ENCODE measurements at places on chromosomes 2 and 18.

DNA sequence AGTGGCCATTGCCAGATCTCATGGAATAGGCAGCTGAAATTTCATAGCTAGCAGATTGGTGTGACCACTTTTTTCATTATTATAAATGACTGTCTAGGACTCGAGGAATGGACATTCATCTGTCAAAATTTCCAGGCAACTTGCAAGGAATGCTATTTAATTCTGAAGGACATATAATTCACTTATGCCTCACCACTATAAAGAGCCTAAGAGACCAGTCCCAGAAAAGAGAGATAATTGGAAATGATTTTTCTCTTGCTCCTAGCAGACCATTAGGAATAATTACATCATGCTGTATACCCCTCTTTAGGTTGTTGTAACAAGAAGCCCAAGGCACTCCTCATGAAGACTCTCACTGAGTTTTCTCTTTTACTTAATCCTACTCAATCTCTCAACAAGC lies 557.4 kb upstream of the RAB6C start:
- DNase-seq, result no peak

GRCh38 chr18:43705850-43706249 lies 428.6 kb upstream of the SYT4 start:
- no peak for DNase-seq

- DNase-seq, result no peak
Measured at GRCh38 chr2:135168204-135168856, 116.2 kb downstream of the RAB3GAP1 start.

- no peak for DNase-seq
Measured at GRCh38 chr2:99861376-99861760, 281.0 kb downstream of the AFF3 start.

- no peak for DNase-seq
Measured at GRCh38 chr2:175156534-175156933, 11.5 kb downstream of the ATF2 start.

GRCh38 chr18:25005541-25006403 lies 346.2 kb downstream of the ZNF521 start:
- DNase-seq, result no peak

GRCh38 chr18:79930020-79930642 lies 21.3 kb downstream of the SLC66A2 start:
- DNase-seq, result no peak

- DNase-seq, result no peak
Measured at GRCh38 chr2:135150725-135151124, 98.6 kb downstream of the RAB3GAP1 start.

DNA sequence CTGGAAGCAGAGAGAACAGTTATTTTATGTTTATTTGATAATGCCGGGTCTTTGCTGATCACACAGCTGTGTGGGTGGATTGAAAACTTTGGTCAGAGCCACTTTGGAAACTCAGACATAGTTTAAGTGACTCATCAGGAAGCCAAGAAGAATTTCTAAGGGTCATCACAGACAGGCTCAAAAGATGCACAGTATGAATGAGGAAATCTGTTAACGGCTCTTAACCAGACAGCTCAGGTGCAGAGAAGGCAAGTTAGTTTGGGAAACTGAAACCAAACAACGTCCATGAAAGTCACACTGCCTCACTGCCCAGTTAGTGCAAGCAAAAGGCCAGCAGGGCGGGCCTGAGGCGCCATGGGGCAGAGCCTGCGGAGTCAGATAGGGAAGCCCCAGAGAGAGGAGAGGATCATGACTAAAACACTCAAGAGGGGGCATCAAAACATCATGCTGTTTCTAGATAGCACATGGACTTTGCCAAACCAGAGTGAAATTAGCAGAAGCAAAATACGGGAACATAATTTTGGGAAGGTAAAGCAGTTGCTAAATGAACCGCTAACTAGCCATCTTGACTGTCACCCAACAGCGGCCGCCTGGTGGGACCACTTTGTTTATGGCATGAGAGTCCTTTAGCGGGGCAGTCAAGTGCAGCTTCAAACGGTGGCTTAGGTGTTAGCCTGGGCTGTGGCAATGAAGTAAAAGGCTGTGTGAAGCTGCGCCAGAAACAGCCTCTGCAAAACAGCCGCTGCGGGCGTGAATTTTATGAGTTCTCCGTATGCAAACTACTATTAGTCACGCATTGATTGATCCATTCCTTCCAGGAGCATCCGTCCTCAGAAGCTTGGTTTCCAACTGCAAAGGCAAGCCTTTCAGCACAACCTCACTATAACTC lies 101.2 kb downstream of the KCTD18 start:
- no peak for DNase-seq

DNA sequence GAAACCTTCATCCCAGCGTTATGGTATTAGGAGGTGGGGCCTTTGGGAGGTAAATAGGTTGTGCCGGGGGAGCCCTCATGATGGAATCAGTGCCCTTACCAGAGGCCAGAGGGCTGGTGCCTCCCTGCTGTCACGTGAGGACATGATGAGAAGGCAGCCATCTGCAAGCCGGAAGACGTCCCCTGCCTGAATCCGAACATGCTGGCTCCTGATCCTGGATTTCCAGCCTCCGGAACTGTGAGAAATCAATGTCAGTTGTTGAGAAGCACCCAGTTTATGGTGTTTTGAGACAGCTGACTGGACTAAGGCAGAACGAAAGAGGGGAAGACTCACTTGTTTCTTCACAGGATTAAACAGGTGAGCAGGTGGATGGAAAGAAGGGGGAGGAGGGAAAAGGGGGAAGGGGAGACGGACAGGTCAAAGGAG lies 13.0 kb upstream of the KLF11 start:
- DNase-seq, result peak; percentile 57

DNA sequence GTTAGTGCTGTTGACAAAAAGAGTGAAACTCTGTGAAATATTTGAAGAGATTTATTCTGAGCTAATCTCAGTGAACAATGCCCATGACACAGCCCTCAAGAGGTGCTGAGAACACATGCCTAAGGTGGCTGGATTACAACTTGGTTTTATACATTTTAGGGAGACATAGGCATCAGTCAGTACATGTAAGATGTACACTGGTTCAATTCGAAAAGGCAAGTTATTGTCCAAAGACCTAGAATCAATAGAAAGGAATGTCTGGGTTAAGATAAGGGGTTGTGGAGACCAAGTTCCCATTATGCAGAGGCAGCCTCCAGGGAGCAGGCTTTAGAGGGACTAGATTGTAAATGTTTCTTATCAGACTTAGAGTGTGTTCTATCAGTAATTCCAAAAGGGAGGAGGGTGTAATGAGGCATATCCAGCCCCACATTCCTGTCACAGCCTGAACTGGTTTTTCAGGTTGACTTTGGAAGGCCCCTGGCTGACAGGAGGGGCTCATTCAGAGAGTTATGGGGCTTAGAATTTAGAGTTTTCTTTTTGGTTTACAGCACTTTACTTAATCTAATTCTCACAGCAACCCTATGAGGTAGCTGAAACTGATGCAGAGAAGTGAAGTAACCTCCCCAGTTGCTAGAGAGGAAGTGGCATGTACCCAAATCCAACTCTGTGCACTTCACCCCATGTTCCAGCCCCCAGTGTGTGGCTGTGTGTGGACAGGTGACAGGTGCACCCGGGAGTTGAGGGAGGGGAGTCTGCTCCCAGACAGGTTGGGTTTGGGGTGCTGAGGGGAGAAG lies 28.3 kb upstream of the ASAP2 start:
- no peak for DNase-seq

- DNase-seq, result no peak
Measured at GRCh38 chr18:49733321-49733720, 80.0 kb downstream of the ACAA2 start.

DNA sequence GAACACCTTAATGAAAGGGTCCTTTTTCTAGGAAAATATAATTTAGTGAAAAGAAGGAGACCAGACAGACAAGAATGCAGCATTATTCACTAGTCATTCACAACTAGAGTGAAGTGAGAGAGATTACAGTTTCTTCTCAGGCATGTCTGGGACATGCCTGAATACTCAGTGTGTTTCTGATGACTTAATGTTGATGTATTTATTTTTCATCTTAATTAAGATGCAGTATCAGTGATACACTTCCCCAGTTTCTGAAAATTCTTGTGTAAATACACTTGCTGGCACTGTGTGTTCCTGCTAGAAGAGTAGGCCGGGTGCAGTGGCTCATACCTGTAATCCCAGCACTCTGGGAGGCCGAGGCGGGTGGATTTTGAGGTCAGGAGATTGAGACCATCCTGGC lies 143.6 kb downstream of the MYO3B start:
- DNase-seq, result no peak

DNA sequence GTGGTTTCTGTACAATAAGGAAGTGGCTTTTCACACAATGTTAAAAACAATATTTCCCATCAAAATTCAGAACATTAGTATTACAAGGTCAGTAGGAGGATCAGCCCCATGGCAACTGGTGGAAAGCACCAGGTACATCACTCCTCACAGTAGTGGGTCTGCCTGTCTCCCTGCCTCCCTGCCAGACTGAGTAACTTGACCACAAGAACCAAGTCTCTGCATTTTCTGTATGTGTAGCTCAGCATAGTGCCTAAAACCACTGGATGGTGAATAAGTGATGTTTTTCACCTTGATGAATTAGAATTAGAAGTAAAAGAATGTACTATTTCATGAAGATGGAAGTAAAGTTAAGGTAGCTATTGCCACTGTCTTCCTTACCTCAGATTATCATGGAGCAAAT lies 4.1 kb upstream of the WDR7 start:
- DNase-seq, result no peak

DNA sequence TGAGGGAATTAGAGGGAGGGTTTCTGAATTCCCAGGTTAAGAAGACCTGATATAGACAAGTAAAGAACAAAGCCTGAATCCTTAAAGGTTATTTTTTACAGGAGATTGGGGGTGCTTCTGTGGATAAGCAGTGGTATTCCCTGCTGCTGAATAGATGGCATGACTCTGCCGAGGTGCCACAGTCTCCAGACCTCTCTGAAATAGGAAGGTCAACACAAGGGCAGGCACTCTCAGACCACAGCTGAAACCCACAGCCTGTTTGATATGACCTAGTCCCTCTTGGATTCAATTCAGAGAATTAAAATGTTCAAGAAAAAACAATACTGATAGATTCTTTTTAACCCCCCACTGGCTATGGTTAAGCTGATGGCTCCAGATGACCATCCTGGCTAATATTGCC lies 259.3 kb downstream of the PTGR3 start:
- DNase-seq, result no peak

DNA sequence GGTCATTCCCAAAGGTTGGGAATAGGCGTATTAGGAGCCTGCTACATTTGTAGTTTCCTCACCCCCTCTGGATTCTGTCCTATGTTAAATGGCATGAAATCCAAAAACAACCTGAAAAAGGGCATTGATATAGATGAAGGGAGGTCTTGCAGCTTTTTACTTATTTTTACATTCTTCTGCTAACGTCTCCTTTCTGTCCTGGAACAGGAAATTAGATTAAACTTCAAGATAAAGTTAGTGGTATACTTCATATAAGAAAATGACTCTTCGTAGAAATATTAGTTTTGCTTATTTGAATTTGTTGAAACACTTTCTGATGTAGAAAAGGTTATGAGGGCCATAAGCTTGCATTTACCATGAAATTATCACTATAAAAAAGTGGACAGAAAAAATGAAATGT lies 694.5 kb downstream of the ADCYAP1 start:
- DNase-seq, result no peak

GRCh38 chr2:79596403-79596802 lies 83.6 kb downstream of the CTNNA2 start:
- DNase-seq, result no peak

DNA sequence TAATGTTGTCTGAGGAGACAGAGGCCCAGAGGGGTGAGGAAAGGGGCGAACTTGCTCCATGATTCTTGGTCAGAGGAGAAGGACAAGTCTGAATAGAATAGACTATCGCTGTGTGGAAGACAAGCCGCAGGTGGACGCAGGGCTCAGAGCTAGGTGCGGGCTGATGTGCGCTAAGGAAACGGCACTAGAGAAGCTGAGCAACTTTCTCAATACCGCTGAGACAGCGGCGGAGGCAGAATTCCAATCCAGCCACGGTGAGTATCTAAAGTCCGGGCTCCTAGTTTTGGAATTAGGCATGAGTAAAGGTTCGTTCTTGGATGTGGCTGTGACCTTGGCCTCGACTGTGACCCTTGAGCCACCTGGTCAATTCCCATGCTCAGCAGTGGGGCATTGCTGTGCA lies 47.8 kb downstream of the CAPN13 start:
- DNase-seq, result no peak

GRCh38 chr18:55918444-55918843 lies 330.5 kb upstream of the TCF4 start:
- no peak for DNase-seq

DNA sequence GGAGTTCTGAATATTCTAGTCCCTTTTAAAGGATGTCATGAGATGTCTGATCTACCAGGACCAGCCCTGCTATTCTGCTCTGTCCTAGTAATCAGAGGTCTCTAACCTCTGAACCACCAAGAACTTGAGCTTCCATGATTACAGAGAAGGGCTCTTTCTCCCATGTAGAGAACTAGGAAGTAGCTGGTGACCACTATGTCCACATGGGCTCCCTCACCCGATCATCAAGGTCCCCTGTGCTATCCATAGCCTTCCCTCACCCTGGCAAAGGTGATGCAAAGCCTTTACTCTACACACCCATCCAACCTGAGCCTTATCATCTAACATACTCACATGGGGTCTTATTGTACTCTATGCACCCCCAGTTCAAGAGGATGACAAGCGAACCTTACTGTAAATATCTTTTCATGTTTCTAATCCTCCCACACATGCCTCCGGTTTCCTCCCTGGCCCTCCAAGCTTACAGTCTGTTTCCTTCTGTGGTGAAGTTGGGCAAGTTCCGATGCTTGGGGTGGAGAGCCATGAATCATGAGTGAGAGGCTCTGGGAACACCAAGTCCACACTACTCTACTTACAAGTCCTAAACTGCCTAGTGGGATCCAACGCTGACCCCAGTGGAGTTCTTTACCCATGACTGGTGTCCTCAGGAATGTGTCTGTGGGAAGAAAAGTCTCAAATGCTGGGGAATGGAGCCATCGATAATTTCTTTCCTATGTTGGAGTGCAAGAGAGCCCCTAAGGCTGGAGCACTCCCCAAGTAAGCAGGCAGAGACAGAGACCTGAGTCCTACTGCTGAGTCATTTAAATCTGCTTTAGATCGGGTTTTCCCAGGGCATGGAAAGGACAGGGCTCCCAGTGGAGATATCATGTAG lies 73.3 kb upstream of the KLF7 start:
- DNase-seq, result no peak

DNA sequence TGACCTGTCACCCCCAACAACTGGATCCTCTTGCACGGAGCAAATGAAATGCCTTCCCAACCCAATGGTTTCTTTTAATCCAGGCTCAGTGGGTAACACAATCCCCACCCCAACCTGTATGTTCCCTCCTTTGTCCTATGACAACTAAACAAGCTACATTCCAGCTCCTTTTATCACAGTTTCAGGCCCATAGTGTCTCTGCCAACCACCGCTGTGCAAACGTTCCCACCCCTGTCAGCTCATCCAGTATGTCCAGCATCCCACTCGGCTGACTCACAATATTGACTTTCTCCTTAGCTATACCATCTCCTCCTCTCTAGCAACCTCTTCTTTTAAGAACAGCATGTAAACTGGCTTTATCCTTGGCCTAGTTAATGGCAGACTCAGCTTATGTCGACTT lies 117.9 kb upstream of the PPP1CB start:
- no peak for DNase-seq

Measured in hematopoietic multipotent progenitor cell treated with erythropoietin and hydrocortisone succinate and interleukin-3 and kit ligand, for 15 days (in vitro differentiated cells).